ENCODE measurements at places on chromosomes 7 and 10.
A peak's percentile ranks its signal among the peaks of the same experiment; 100 is the strongest.

DNA sequence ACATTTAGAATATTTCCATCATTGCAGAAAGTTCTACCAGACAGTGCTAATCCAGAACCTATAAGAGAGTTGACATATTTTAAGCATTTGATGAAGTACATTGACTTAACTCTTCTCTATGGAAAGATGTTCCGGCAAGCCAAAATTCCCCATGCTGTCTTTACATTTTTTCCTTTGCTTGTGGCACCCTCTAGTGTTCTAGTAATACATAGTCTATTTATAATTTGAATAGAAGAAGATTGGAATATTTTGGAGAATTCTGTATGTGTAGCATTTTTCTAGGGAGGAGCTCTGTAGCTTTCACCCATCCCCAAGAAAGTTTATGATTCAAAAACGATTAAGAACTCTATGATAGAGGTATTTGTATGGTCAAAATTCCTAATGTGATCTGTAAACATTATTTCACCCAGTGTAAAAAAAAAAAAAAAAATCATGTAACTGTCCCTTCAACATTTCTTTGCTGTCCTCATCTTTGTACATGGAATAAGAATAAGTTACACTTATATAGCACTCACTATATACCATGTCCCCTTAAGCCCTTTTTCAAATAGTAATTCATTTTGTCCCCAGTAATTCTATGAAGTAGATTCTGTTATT lies 33.2 kb downstream of the NRF1 start:
- no peak for DNase-seq

DNA sequence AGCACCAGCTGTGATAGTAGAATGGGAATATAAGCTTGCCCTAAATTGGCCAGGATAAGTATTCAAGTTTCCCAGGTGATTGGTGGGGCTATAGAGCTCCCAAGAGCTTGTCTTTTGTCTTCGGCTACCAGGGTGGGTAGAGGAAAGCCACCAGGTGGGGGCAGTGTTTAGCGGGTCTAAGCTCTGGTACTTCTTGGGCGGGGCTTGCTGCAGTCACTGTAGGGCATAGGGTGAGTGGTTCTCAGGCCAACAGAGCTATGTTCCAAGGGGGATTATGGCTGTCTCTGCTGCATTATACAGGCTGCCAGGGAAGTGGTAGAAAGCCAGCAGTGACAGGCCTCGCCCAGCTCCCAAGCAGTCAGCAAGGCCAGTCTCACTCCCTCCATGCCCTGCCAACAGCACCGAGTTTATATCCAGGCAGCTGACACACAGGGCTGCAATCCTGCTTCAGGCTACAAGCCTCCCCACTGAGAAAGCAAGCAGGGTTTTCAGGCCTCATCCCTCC lies 110.7 kb downstream of the ZNF467 start:
- peak; percentile 70 for DNase-seq

GRCh38 chr7:50147951-50148808 lies 55.1 kb upstream of the ZPBP start:
- DNase-seq = peak; percentile 41

DNA sequence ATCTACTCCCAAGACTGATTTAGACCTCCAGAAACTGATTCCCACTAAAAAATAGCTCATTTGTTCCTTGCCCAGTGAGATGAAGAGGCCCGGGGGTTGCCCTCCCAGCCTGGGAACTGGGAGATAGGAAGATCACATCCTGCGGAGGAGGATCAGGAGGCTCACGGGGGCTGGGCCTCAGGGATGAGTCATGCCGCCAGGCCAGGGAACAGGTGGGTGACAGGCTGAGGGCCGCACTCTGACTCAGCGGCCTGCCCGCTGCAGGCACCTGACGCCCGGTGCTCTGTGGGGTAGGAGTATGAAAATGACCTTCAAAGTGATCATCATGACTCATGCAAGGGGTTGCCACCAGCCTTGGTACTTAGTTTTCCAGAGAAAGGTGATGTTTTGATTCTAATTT lies 104.5 kb upstream of the ZPBP start:
- peak; percentile 86 for DNase-seq

DNA sequence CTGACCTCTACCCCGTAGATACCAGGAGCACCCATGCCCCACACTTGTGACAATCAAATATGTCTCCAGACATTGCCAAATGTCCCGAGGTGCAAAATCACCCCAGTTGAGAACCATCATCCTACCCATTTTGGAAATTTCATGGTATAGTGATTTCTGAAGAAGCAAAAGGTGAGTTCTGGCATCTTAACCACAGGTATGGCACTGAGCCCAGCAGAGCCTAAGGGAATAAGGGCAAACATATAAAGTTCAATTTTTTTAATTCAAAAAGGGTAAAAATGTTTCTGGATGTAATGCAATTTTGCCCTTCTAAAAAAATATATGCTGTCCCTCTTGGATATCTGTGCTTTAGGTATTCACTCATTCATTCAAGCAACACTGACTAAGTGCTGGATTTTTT lies 30.5 kb upstream of the CPXM2 start:
- DNase-seq = no peak

DNA sequence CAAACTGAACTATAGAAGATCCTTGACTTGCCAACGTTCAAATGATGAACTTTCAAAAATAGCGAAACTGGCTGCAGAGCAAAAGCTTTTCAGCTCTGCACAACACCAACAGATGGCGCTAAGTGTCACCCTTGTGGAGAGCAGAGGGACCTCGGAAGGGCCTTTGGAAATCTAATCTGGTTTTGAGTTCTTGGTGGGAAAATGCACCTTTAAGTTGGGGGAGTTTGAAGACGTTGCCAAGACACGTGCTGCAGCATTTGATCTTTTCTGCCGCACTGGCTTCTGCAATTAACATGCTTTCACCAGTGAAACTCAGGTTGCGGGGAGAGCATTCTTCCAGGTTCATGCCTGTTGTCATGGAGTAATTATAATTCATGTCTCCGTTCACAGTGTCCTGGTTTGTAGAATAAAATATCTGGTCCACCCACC lies 26.3 kb upstream of the WDR11 start:
- DNase-seq = peak; percentile 36

DNA sequence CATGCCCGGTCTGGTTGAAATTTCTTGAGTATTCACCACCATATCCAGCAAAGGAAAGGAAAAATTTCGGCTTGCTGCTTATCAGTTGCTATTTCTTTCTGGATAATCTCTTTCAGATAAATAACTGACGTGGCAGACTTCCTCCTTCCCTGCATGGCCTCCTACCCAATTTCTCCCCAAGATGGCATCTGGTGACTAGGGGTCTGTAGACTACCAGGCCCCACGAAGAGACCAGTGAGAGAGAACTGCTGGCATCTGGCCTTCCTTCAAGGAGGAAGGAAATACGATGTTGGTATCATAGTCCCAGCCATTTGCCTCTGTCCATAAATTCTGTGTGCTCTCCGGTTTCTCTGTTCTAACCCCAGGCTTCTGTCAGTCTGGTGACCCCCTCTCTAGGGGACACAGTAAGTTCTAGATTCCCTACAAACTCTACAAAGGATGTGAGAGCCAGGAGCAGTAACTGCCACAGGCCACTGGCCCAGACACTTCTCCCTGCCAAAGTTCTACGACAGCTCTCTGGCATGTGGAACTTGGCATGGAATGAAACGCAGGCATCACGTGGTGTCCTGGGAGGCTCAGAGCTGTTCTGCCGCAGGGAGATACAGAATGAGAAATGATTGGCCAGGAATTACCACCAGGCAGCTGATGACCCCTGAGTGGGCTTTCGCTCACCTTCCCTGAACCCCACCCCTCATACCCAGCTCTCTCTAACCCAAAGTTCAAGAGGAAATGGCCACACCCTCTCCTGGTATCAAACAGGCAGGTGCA lies 30.0 kb upstream of the MSRB2 start:
- DNase-seq = no peak

- no peak for DNase-seq
Observed at GRCh38 chr10:132676193-132676891, 109.6 kb downstream of the NKX6-2 start.

- DNase-seq = no peak
Observed at GRCh38 chr10:123136221-123136805, 543 bp downstream of the HMX3 start.

GRCh38 chr10:124598773-124599587 lies 137.4 kb downstream of the LHPP start:
- no peak for DNase-seq

GRCh38 chr10:128096486-128097199 lies 29.6 kb downstream of the MKI67 start:
- DNase-seq = no peak

DNA sequence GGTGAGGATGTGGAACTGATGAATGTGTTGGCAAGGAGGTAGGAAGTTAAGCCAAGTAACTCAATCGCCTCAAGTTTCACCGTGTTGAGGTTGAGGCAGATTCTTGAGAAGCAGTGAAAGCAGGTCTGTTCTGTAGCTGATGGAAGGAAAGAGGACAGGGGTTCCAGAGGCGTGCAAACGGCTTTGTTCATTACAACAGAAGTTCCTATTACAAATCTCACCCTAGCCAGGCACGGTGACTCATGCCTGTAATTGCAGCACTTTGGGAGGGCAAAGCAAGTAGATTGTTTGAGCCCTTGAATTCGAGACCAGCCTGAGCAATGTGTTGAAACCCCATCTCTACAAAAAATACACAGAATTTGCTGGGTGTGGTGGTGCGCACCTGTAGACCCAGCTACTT lies 36.9 kb upstream of the PTF1A start:
- no peak for DNase-seq

DNA sequence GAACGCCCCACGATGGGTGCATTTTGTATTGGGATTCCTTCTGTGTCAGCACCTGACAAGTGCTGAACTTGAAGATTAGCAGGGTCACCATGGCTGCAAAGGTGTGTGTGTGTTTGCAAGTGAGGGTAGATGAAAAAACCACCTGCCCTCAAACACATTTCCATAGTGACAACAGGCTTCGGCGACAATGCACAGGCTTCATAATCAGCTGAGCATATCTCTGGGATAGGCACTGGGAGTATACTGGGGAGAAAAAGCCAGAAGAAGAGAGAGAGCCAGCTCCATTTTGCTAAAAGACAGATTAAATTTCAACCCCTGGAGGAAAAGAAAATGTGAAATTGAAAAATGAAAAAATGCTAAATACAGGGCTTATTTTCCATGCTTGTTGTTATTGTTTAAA lies 656.1 kb downstream of the INHBA start:
- no peak for DNase-seq

DNA sequence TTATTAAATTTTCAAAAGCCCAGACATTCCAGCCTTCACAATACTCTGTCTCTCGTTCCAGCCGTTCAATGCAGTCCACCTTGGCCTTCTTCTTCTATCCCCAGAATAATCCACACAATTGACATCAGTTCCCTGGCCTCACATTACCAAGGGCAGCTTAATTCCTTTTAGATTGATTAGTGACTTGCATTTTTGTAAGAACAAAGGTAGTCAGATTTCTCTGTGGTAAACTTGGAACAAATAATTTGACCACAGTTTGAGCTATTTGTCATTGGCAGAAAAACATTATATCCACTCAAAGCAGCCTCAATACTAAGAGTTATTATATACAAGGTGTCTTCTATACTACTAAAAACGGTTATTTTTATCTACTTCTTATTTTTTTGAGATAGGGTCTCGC lies 5.1 kb upstream of the CYTH3 start:
- DNase-seq = no peak

DNA sequence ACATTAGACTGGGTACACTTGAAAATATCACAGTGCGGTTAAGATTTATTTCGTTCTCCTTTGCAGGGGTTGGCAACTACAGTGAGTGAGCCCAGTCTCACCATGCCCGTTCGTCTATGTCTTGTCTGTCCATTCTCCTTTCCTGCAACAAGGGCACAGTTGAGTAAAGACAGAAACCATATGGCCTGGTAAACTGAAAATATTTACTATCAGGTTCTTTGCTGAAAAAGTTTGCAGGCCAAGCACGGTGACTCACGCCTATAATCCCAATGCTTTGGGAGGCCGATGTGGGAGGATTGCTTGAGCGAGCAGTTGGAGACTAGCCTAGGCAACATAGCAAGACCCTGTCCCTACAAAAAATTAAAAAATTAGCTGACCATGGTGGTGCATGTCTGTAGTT lies 11.4 kb upstream of the KCTD7 start:
- DNase-seq = no peak

DNA sequence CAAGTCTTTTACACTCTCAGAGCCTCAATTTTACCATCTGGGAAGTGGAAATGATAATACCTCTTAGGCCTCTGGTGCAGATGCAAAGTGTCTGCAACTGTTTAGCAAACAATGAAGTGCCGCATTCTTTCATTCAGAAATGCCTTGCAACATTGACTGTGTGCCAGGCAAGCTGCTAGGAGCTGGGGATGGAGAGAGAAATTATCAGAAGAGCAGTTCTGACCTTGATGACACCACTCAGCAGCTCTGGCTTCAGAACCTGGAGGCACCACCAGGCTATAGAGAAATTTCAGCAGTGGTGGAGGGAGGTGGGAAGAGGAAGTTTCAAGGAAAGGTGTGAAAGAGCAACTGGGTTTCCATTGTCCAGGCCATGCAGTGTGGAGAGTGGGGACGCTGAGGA lies 78.1 kb upstream of the HABP2 start:
- no peak for DNase-seq

DNA sequence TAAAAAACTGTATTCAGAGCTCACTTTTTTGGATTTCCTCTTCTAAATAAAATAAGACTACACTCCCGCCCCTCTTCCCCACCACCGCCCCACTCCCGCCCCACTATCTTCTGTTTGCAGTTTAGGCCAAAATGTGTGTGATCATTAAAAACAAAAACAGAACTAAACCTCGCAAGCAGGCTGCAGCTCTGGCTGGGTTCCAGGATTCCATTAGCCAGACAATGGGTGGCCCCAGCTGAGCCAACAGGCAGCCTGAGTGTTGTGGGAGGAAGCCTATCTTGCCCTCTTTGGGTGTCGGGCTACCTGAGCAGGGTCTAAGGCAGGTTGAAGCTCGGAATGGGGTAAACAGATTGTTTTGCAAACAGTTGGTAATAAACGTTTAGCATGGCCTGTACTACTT lies 41.7 kb downstream of the ARL4A start:
- no peak for DNase-seq

DNA sequence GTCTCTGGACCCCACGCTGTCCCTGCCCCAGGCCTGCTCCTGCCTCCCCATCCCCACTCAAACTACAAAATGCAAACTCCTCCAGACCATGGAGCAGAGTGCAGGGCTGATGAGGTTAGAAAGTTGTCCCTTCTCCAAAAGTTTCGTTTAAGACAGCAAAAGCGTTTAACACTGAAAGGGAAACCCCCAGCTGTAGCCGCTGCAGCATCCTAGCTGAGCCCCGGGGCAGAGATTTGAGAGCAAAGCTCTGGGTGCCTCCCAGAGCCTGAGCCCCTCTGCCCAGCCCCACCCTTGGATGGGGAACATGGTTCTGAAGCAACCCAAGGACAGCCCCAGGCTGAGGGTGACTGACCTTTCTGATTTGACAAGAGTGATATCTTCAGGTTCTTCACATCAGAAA lies 52.8 kb upstream of the ENO4 start:
- DNase-seq = no peak

- no peak for DNase-seq
Observed at GRCh38 chr7:141697211-141697871, 4.6 kb downstream of the DENND11 start.

DNA sequence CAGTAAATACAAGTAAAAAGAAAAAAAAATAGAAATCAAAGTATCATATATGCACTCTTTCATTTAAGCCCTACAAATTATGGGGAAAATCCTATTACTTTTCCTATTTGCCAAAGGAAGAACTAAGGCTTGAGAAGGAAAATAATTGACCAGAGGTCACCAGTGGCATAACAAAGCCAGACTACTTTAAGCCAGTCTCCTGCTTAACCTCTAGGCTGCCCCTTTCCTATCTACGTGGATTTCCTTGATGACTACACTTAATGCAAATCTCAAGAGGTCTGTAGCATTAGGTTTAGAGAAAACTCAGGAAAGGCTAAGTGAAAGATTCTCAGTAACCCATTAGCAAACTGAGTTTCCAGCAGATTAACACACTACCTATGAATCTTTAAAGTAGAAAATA lies 49.8 kb downstream of the TPK1 start:
- no peak for DNase-seq

- peak; percentile 41 for DNase-seq
Observed at GRCh38 chr10:32341596-32341995, 5.4 kb downstream of the EPC1 start.

Data from activated CD4-positive, alpha-beta T cell treated with anti-CD3 and anti-CD28 coated beads, Interleukin-10, Interleukin-2, amounts not matched to agents 100 ng/mL and 50 ng/mL, durations not matched to agents 16 hours and 8 hours (primary cell).